ENCODE measurements at places on chromosomes 3 and 15. TPM values are rescaled to one million over a fixed set of nuclear protein-coding genes. Genes with fewer than 3 reads are reported as not detected.

GRCh38 chr3:15164340-15164739 is 41.7 kb upstream of the CAPN7 start:
- DNase-seq = no peak

- DNase-seq = no peak
These were observed 79.0 kb downstream of the REC114 start for GRCh38 chr15:73522011-73522410.

DNA sequence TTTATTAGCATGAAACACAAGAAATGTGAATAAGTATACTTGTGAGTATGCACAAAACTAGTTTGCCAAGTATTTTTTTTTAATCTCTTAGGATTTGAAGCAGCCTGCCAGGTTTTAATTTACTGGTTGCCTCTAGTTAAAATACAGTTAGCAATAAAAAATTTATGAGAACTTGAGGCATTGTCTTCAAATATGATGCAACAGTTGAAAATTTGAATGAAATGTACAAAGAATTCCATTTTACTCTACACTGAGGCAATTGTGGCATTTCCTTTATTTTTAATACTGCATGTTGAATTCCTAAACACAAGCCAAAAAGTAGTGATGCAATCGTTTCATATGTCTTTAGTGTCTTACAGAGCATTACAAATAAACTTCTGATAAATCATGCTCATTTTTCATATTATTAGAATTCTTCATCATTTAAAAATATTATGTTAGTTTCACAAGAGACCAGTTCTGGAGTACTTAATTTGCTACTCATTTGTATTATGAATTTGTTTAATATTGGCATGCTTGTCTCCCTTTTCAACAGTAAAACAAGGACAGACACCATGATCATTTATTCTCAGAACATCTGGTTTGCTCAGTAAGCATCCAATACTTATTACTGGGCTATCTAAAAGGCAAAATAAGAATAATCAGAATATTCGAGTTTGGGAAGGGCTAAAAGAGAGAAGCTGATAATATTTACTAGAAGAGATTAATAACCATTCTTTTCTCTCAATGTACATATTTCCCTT is 124.8 kb upstream of the PTX3 start:
- DNase-seq = peak; percentile 86

DNA sequence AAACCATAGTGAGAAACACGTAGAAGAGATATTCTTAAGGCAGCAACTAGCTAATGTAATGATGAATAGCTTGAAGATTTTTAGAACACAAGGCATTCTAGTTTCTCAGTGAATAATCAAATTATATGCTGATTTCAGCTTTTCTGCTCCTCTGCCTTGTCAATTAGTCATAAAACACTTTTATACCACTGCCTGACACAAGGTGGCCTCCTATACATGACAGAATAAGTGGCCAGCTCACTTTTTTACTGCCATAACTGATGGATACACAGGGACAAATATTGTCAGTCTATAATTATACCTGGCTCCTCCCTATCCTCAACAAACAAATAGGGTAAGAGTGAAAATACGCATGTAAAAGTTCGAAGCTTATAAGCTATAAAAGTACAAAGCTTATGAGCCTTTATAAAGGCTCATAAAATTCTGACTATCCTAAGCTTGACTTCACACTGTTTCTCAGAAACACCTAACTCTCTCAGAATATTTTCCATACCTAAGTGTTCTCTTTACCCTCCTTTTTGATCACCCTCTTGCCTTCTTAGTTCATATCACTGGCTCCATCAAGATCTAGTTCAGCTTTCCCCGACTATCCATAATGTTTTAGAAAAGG is 81.6 kb downstream of the HERC1 start:
- peak; percentile 70 for DNase-seq

- DNase-seq = no peak
These were observed 42.1 kb upstream of the NOX5 start for GRCh38 chr15:68972201-68973065.

GRCh38 chr3:157384491-157384890 is 52.2 kb upstream of the PTX3 start:
- no peak for DNase-seq

DNA sequence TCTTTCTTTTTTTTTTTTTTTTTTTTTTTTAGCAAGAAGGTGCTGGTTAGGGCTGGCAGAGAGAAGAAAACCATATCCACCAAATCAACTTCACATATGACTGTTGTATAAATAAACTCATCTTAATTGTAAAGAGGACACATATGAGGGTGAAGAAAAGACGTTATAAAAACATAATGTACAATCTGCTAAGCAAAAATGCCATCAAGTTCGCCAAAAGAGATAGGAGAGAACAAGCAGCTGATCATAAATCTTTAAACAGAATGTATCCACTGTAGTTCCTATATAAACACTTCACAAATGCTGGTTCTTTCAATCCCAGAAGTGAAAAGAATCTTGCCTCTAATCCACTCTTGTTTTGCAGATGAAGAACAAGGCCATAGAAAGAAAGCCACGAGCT is 9.2 kb downstream of the FGF12 start:
- DNase-seq = no peak

DNA sequence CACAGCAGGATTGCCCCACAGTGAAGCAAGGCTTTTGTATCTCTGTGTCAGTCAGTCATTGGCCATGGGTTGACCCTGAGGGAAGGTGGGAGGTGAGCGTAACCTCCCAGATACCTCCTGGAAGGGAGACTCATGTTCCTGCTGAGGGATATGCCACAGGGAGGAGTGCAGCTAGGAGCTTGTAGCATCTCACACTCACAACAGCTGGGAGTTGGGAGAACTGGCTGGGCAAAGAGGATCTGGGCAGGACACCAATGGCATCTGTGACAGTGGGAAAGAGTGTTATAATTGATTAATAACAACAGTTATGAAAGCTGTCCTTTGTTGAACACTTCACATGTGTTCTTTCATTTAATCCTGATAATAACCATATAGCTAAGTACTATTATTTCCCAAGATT is 171.0 kb downstream of the TLE3 start:
- DNase-seq = no peak

- DNase-seq = peak; percentile 89
These were observed 988.7 kb downstream of the NTRK3 start for GRCh38 chr15:87267798-87268197.

DNA sequence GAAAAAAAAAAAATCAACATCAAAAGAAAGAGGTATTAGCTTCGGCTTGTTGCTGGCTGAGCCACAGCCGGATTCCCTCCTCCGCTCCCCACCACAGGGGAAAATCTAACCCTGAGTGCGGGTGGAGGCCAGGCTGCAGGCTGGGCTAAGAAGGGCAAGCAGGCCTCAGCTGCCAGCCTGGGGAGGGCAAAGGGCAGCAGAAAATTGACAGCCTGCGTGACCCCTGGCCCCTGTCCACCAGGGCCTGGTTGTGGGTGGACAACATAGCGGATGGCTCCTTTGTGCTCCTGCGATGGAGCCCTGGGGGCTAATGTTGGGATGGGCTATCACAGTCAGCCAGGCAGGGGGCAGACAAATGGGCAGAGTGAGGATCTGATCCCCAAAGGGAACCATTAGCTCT is 25.4 kb downstream of the CACNA2D2 start:
- no peak for DNase-seq

- DNase-seq = peak; percentile 86
These were observed 49.6 kb downstream of the PCSK6 start for GRCh38 chr15:101439920-101440319.

CISH gene
- 0.86 TPM for total RNA-seq

LRRIQ4 gene
- not detected for total RNA-seq

ABI3BP gene
- 22.3 TPM for total RNA-seq

CLDN11 gene
- total RNA-seq = 3.0 TPM

STRC gene
- not detected for total RNA-seq
